ENCODE measurements at places on chromosomes 2 and 18.

- DNase-seq: no peak
Observed at GRCh38 chr2:72126186-72127100, 21.2 kb downstream of the CYP26B1 start.

DNA sequence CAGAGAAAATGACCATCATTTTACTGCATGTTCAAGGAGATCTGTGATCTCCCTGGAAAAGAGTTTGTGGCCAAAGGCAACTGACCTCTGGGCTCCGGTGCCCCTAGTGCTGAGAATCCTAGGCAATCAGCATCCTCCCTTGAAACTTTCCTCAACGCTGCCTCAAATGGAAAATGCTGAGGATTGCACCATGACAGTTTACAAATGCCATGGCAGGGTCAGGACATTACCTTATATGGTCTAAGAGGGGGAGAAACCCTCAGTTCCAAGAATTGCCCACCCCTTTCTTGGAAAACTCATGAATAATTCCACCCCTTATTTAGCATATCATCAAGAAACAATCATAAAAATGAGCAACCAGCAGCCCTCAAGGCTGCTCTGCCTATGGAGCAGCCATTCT, 48.3 kb downstream of the ALPK2 start:
- peak; percentile 62 for DNase-seq

DNA sequence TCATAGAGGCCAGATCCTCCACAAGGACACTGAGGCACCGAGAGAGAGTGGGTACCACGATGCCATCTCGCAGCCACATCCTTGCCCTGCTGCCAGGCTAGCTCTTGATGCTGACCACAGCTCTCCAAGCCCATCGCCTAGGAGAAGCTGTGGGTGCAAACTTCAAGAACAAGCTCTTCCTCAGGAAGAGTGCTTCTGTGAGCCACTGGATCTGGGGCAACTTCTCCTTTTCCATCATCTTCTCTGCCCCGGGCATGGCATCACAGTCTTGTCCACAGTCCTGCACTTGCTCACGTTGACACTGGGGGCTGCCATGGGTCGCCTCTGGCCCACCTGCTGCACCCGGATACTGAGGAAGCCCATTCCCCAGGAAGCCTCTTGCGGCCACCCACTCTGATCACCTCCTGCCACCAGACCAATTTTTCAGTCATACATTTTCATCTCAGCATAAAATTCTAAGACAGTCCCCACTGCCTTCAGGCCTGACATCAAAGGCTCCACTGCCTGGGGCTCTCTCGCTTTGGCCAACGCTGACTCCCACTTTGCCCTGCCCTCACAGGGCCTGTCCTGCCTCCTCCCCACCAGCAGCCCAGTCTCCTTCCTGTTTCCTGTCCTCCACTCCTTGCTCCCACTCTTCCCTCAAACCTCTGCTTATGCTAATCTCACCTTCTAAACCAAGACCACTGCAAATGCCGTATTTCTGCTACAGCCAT, 243.9 kb downstream of the AFF3 start:
- DNase-seq: no peak

DNA sequence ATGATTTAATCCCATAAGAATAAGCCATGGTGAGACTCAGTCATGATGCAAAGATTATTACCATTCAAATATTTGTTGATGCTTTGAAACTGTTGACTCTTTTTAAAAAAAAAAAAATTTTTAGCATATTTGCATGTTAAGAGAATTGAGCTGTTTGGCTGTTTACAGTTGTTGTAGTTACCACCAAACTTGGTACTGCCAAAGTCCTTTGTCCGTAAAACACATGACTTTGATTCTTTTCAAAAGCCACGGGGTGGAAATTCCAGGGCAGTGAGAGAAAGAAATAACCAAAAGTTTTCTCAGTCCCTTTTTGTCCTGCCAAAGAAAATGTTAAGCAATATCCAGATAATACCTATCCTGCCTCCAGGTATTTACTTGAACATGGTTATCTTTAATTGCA, 474.8 kb downstream of the METTL4 start:
- DNase-seq: no peak

GRCh38 chr2:182818925-182819324, 47.5 kb downstream of the FRZB start:
- DNase-seq: no peak

DNA sequence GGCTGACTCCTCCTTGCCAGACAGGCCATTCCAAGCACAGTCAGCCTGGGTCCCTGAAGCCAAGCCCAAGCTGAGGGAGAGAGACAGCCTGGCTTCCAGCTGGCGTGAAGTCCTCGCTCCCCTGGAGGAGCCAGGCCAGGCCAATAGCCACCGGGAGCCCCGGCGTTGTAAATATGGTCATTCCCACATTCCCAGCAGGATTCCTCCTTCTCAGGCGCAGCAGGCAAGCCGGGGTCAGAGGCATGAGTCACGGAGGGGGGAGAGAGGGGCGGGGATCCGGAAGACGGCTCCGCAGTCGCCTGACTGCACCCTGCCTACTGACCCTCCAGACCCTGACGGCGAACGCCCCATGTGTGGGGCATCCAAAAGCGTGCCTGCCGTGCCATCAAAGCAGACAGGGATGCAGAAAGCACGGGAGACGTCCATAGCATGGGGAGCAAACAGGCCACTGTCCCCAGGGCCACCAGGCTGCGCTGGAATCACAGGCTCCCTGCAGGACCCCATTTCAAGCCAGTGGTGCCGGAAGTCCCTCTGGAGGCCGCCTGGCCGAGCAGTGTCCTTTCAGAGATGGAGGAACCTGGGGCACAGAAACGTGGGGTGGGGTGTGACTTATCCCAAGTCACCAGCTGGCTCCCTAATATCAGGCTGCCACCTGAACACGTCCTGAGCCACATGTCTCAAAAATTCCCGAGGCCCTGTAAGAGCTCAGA, 48.2 kb downstream of the TWIST2 start:
- DNase-seq: peak; percentile 40

DNA sequence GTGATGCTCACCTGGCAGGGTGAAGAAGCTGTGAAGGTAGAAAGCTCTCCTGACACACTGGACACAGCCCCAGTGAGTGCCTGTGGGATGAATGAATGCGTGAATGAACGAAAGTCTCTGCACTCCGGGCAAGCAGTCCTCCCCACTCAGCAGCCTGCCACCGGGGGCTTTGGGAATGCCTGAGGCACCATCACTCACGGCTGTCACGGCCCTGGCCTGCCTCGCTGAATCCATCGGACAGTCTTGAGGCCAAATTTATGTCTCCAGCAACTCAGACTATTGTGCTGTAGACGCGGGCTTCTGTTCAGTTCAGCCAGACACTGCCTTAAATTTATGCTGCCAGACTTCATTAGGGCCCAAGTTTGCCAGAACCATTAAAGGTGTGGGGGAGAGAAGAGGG, 62.9 kb upstream of the TEX51 start:
- no peak for DNase-seq

DNA sequence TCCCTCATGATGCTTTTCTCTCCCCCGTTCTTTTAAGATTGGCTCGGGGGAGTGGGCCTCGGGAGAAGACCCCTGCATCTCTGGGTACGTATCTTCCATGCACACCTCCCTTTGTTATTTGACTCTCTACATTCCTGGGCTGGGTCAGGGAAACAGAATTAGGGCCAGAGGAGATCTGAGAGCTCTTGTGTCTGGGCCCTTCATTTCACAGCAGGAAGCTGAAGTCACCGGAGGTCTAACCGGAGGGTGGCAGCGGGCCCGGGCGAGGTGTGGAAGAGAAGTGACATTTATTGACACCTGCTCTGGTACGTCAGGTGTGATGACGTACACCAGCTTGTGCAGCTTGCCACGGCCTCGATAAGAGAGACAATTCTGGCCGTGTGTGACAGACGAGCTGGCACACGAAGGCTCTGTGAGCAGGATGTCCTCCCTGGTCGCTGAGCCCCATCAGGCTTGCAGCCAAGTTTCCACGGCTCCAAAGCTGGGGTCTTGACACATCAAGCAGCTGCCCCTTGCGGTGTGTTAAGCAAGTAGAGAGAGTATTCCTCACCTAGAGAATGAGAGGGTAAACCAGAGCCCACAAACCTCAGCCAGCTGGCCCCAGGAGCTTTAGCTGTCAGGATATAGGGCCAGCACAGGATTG, 30.4 kb downstream of the TOGARAM2 start:
- DNase-seq: no peak

DNA sequence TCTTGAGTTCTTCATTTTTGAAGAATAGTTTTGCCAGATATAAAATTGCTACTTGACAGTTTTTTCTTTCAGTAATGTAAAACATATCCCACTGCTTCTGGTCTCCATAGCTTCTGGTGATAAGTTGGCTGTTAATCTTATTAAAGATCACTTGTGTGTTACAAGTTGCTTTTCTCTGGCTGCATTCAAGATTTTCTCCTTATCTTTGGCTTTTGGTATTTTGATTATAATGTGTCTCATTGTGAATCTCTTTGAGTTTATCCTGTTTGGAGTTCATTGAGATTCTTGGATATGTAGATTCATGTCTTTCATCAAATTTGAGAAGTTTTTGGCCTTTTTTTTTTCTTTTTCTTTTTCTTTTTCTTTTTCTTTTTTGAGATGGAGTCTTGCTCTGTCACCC, 20.2 kb upstream of the ADNP2 start:
- DNase-seq: no peak

DNA sequence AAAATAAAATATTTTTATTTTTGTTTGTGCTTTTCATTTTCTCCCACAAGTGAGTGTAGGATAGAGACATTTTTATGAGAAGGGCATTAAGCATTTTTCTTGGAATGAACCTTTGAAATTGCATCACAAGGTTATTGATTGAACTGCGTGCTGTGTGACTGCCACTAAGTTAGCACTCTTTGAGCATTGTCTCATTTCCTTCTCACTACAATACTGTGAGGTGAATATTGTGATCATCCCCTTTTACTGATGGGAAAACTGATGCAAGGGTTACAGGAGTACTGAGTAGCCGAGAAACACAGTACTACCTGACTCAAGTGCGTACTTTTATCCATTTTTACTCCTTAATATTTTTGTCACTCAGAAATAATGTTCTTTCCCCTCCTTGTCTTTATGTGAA, 2.0 kb downstream of the NBEAL1 start:
- no peak for DNase-seq

GRCh38 chr2:215811409-215812345, 201.7 kb downstream of the MREG start:
- no peak for DNase-seq

DNA sequence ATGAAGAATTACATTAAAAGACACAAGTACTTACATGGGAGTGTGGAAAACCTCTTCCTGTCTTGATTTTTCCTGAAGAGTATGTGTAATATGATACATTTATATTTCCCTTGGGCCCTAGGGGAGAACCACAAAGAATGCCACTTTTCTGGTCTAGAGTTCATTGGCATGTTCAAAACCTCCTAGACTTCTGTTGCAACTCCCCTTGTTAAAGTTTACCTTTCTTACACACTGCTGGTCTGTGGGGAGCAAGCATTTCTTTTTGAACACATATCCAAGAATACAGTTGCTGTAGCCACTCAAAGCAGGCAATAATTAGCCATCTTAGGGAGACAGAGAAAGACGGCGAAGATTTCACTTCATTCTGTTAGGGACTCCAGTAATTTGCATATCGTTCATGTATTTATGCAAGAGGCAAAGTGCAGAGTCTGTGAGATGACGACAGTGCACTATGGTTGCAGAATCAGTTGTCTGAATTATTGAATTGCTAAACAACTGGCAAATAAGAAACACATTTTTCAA, 103.5 kb downstream of the NOL4 start:
- DNase-seq: peak; percentile 79

DNA sequence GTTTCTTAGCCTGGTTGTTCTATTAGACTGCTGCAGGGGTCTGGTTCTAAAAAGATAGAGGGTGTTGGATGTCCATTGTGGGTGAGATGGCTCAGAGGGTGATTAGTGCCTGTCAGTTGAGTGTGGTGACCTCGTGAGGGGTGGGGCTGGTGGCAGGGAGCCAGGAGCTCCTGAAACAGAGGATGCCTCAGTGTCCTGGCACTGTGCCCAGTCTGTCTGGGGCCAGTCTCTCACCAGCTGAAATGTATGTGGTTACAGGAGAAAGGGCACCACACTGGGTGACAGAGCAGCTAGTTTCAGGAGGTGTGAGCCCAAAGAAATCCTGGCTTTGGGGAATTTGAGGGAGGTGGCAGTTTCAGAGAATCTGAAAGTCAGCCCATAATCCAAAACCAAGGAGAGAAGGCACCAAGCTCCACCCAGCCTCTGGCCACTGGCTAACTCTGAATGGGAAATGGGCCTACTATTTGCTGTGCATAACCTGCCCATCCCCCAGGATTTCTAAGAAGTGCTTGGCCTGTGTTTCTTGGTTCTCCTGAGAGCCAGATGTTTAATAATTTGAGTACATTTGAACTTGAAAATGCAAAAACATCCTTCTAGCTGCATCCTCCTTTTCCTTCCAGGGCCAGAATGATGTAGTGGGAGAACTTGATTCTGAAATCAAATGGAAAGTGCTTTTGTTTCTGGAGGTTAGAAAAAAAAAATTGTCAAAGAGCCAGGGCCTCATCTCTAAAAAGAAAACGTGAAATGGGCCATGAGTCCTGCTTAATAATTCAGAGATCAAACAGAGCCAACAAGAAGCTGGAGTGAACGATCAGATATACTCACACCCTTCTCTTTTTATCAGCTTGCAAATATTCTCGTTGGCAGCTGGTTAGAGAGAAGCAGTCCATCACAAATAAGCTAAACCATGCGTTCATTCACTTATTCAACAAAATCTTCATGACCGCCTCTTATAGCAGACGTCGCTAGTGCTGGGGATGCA, 92.3 kb downstream of the B3GNT2 start:
- DNase-seq: peak; percentile 89

DNA sequence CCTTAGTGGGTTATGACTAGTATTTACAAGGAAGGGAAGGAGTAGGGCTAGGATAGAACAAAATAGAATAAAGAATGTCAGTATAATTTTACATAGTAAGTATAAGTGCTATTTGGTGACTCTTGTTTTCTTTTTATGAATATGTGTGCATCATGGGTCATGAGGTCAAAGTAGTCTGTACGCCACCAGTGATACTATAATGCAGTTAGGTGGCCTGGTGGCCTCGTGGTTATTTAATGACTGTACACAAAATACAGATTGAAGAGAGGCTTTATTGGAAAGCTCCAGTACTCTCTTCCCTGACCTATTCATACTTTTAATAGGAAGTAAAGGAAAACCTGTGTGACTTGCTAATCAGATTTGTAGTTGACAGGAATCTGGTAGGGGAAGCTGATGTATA, 27.3 kb downstream of the CAB39 start:
- DNase-seq: no peak

DNA sequence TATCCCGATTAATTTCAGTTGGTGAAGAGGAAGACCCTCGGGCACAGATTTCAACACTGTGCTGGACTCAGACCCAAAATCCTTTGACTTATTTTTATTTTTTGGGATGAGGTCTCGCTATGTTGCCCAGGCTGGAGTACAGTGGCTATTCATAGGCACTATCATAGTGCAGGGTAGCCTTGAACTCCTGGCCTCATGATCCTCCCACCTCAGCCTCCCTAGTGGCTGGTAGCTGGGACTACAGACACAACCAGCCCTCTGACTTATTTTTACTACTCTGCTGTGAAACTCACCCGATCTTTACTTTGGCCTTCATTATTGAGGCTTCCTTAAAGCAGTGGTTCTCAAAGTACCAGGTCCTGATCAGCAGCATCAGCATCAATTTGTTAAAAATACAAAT, 18.2 kb upstream of the ADAM17 start:
- no peak for DNase-seq

DNA sequence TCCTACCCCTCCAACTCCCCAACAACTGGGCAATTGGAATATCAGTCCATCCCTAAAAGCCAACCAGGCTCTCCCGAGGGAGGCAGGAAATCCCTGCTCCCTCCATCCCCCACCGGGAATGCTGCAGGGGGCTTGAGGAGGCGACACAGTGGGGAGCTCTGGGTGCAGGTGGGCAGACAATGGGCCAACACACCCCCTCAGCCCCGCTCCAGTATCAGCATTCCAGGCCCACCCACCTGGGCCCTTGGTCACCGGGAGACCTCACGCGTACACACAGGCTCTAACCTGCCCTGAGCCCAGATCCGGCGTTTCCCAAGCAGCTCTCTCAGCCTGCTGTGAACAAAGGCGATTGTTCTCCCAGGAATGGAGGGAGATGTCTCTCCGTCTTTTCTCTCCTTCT, 37.6 kb upstream of the FZD7 start:
- DNase-seq: no peak
